ENCODE measurements at places on chromosomes 6 and 20.

DNA sequence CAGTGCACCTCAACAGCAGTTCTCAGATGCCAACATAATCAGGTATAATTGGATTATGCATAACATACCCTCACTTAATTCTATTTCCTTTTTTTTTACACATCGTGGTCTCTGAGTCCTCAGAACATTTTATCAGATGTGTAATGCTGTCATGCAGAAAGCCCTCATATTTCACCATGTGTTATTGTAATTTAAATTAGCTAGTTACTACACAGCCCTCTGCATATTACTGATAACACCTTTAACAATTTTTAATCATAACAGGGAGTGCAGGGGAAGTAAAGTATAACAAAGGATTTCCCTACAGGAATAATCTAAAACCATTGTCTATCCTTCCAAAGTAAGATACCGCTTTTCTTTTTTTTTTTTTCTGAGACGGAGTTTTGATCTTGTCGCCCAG lies 91.9 kb upstream of the CCDC28A start:
- no peak for DNase-seq

DNA sequence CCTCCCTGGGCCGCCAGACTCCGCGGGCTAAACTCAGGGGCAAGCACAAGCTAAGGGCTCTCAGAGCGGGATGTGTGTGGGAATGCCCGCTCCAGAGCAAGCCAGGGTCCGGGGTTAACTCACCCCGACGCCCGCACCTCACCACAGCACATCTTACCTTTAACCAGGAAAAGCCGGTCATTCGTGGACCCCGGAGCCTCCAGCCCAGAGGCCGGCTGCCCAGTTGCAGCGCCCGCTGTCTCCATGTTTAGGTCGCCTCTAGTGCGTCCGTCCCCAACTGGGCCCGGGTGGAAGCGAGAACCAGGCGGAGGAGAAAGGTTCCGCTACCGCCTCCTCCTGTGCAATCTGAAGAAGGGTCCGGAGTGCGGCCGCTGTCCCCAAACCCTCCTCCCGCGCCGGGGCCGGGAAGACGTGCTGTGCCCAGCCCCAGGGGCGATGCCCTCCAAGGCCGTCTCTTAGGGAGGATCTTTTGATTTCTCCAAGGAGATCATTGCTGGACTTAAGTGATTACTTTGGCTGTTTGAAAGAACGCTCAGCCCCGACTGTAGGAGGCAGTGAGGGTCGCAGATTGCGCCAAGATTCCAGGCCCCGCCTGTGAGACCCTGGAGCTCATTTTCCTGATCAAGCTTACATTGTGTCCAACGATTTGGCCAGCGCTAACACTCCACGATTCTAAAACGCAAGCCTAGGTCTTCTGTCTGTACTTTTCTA lies at the start of gene TMEM242:
Gene TMEM242 (minus strand): TSS at position 265 of the 711 bp plus-strand sequence. CDS start 20 bp downstream, at position 245.
- peak; percentile 89 for DNase-seq

DNA sequence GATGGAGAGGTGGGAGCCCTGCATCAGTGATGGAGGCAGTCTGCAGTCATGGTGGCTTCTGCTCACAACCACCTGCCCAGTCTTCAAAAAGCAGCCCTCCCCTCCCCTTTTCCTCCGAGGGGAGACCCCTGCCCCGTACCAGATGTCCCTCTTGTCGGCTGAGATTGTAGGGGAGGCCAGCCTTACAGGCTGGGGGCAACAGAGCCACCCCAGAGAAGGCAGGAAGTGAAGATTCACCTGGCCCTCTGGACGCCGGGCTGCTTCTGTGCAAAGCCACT lies 4.5 kb downstream of the TNFRSF6B start:
- no peak for DNase-seq

- no peak for DNase-seq
Measured at GRCh38 chr20:24381886-24382285, 87.5 kb upstream of the SYNDIG1 start.

GRCh38 chr6:61711849-61712248 lies 574.2 kb downstream of the KHDRBS2 start:
- no peak for DNase-seq

- DNase-seq = no peak
Measured at GRCh38 chr20:38612751-38613515, 11.3 kb downstream of the ARHGAP40 start.

DNA sequence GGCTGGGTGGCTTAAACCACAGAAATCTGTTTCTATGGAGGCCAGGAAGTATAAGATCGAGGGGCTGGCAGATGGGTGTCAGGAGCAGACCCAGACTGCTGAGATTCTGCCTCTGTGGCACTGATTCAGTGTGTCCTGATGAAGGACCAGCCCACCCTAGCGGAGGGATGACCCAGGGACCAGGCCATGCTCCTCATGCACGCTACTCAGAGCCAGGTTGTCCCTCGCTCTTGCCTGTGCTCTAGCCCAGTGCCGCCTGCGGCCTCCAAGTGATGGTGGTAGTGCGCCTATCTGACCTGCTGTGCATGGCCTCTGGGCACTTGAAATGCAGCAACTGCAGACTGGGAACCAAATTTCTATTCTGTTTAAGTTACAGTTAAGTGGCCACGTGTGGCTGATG lies 13.1 kb upstream of the APMAP start:
- no peak for DNase-seq

- DNase-seq = no peak
Measured at GRCh38 chr6:52305411-52305810, 20.9 kb upstream of the MCM3 start.

Measured in GM13976 (cell line).